Hypothalamus (tissue), 51 donors: ENCODE measurements at places on chromosomes 11 and 22.
A peak's percentile ranks its signal among the peaks of the same experiment; 100 is the strongest.

- DNase-seq, result no peak
These were observed 217.0 kb upstream of the PGR start for GRCh38 chr11:101346591-101346990.

DNA sequence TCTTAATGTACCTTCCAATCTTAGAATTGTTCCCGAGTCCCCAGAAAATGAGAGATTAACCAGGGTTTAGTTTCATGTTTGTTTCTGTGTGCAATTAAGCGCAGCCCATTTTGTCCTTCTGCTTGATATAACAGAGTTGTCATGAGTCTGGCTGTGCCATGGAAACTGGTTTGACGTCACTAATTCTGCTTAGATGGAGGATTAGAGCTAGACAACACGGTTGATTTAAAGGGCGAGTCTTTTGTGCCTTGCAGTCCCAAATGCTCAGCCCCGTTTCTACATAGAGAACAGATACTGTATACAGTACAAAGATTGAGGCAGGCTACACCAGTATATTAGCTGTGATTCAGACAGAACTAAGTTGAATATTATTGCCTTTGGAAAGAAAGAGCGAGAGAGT is 45.5 kb upstream of the ALKBH3 start:
- no peak for DNase-seq

GRCh38 chr11:70493089-70493474 is 94.8 kb downstream of the CTTN start:
- DNase-seq, result no peak

DNA sequence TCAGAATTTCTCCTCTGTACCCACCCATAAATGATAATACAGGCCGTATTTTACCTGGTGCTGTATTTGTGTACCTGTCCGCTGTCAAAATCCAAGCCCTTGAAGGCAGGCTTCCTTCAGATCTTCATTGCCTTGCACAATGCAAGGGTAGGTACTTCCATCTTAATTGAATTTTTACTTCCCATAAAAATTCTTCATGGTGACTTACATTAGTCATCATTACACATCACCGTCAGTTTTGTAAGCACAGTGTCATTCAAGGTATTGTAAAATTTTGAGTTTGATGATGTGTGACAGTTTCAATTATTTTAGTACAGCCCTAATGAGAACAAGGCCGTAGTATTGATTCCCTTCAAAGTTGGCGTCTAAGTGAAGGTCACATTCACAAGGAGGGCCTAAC is 770 bp upstream of the TSG101 start:
- DNase-seq, result no peak

- DNase-seq, result no peak
These were observed 1526.8 kb upstream of the TENM4 start for GRCh38 chr11:80967649-80968048.

DNA sequence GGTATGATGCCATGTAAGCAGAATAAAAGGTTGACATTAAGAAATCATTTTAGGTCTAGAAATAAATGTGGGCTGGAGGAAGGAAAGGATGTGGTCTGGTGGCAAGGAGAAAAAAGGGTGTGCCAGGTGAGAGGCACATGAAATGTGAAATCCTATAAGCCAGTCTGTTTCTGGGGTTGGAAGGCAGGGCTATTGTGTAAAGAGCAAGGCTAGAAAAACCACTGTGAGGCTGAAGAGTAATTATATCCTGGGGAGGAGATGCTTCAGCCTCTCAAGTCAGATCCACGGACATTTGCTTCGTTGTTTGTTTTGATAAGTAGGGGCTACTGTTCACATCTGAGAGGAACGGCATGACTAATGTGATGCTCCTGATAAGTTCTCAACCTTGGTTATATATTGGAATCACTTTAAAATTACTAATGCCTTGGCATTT is 77.5 kb upstream of the CTSC start:
- DNase-seq, result no peak

DNA sequence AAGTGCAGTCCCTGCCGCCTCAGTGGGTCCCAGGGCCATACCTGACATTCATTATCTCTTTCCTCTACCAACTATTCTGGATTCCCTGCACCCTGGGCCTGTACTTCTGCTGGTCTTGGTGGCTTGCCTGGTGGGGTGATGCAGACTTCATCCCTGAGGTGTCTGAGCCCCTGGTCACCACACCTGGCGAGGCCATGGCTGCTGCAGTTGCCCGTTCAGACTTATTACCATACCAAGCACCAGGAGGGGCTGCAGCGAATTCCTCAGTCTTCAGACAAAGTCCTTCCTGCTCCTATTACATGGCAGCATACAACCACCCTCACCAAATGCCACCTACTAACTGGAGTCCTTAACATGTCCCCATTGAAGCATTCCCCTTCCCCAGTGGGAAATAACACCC is 73.0 kb upstream of the SLC22A12 start:
- DNase-seq, result no peak

- DNase-seq, result no peak
These were observed 29.8 kb downstream of the SGSM3 start for GRCh38 chr22:40400159-40400558.

- DNase-seq, result no peak
These were observed 35.1 kb downstream of the TTC17 start for GRCh38 chr11:43393765-43394355.

- no peak for DNase-seq
These were observed 23.8 kb upstream of the OAF start for GRCh38 chr11:120186774-120187591.

- DNase-seq, result no peak
These were observed 17.7 kb upstream of the IL2RB start for GRCh38 chr22:37167176-37167980.

GRCh38 chr22:44550711-44551491 is 52.9 kb upstream of the RTL6 start:
- DNase-seq, result no peak

DNA sequence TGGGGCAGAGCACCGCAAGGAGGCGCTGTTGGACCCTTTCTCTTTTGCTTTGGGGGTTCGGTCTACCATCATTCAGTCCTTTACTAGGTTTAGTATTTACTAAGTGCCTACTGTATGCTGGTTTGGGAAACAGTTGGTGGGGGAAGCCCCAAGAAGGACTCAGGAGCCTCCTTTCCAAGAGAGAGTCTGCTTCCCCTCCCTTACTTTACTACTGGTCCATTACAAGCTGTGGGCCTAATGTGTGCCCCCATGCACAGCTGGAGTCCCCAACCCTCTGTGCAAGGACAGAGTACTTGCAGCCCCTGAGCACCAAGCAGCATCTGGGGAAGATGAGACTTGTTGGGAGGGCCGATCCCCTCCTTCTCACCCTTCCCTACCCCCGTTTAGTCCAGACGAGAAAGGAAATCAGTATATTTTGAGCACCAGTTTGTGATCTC is 876 bp upstream of the UBE2L6 start:
- DNase-seq, result peak; percentile 75

DNA sequence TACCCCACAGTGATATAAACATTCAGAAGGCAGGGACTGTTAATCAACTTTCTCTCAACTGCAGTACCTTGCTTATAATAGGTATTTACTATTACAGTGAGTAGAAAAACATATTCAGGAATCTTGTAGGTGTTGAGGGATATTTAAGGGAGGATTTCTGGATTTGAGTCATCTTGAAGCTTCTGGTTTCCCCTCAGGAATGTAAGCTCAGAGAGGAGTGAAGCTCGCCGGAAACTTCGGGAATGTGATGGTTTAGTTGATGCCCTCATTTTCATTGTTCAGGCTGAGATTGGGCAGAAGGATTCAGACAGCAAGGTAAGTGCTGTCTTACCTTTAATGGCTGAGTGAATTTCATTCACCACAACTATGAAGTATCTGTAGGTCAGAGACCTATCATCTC is 42.9 kb downstream of the CTNND1 start:
- no peak for DNase-seq

DNA sequence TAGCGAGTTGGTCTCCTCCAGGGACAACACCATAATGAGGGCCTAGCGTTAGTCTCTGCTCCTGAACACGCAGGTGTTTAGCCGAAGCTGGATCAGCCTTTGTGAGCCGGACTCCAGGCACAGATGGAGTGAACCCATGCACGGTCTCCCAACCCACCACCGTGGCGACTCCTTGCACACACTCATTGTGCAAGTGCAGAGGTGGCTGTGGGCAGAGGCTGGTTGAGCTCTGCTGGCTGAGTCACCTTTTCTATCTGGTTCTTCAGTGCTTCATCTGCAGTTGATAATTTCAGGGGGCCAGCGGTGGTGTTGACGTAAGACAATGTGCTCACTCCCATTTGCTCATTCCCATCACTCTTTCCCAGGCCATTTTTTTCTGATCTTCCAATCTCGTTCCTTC is 72.1 kb upstream of the SLC22A12 start:
- no peak for DNase-seq

DNA sequence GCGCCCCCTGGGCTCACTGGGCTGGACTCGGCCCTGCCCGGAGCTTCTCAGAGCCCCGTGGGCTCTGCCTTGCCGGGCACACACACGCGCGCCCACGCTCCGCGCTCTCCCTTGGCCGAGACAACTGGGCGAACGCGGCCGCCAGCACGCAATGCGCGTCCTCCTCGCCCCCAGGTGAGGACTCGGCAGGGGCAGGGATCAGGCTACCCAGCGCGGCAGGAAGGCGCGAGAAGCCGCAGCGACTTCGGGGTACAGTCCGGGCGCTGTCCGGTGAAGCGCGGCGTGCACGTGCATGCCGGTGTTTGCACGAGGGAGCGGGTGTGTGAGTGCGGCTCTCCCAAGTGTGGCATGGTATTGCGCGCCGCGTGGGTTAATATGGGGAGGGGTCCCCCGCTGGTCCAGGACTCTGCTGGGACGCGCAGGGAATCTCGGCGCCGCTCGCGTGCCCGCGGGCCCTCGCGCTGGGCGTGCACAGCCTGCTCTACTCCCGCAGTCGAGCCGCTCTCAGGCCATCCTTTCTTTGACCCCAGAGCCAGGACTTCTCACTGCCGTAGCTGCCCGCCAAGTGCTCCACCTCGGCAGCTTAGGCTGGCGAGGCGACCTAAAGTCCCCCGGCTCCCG is 5.4 kb downstream of the WNT7B start:
- no peak for DNase-seq

- DNase-seq, result no peak
These were observed 784 bp downstream of the SULT4A1 start for GRCh38 chr22:43861529-43861928.

DNA sequence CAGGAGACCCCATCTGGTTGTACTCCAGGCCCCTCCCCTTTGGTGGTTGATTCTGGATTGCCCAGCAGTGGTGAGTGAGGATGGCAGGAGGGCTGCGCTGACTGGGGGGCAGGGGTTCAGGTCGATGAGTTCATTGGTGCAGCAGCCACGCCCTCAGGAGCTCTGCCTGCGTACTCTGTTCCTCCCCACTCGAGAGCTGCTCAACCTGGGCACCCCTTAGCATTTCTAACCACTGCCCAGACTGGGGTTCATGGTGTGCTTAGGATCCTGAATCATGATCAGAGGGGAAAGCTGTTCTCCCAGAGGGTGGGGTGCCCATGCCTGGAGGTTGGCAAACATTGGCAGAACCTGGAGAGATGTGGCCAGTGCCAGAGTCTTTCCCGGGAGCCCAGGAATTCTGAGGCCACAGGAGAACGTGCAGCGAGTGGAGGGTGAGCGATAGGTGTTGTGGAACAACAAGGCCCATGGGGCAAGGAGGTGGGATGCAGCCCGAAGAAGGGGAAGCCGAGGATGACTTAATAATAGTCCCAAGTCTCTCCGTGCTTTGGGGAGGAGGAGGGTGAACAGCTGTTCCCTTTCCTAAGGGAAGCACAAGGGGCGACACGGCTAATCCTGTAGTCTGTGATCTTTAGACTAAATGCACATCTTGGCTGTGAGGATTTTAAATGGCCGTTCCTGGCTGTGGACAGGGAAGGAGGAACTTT is 75.5 kb downstream of the SCN3B start:
- DNase-seq, result no peak

DNA sequence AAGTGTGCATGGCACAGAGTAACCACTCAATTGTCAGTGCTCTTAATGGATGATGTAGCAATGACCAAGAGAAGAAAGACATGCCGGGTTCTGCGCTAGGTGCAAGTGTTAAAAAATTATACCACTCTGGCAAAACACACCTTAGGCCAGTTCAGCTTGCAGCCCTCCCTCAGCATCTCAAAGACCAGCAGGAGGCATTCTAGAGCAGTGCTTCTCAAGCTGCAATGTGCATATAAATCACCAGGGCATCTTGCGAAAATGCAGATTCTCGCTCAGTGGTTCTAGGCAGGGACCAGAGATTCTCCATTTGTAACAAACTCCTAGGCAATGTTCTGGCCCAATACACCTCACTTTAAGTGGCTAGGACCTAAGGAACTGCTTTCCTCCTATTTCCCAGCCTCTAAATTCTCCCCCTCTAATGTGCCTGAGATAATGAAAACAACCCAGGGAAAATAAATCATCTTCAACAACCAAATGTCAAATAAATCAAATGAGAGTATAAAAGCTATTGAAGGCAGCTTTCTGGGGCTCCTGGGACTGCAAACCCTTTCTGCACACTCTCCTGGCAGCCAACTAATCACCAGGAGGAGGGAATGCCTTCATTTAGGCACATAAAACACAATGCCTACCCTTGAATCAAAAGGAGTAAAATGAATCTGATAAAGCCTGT is 337.2 kb upstream of the API5 start:
- no peak for DNase-seq

GRCh38 chr11:119415517-119415916 is 7.5 kb downstream of the THY1 start:
- DNase-seq, result no peak

DNA sequence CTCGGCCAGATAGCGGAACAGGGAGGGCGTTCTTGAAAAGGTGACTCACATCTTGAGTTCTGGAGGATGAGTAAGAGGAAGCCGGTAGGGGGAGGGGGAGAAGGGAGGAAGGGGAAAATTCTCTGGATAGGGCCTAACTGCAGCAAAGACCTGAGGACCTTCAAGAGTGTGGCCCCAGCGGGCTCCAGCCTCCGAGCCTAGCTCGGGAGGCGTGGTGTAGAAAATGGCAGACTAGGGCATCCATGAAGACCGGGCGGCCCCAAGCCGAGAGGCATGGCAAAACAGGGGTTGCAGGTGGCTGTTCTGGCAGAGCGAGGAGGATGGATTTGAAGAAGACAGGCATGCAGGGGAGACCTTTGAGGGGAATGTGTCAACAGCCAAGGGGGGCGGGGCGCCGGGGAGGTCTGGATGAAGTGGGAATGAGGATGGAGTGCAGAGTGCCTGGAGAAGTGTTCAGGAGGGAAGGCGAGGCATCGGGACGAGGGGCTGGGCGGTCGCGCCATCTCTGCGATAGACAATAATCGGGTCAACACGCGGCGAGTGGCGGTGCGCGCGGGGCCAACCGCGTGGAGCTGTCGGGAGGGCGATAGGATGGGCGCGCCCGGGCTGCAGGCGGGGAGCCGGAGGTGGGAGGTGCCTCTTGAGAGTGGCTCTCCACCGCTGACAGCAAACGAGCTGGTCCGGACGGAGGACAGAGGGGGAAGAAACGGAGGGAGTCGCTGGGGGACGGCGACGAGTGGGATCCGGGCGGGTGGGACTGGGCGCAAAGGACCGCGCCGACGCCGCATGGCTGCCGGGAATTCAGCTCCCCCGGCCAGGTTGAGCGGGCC is 40.0 kb upstream of the CREB3L1 start:
- no peak for DNase-seq

DNA sequence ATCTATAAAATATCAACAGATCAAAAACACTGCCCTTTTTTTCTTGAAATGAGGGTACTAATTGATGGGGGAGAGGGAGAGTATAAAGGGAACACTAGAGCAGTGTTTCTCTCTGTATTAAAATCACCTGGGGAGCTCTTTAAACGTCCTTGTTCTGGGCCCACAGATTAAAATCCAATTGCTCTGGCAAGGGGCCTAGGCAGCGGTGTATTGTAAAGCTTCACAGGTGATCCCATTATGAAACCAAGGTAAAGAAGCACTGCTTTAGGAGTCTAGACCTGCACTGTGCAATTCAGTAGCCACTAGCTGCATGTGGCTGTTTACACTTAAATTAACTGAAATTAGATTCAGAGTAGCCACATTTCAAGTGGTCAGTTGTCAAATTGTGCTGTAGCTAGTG is 3.0 kb downstream of the AQP11 start:
- no peak for DNase-seq
